Occipital lobe (tissue), 3 donors: ENCODE measurements at places on chromosomes 16 and 17. TPM values are rescaled to one million over a fixed set of nuclear protein-coding genes. Genes with fewer than 3 reads are reported as not detected.

DNA sequence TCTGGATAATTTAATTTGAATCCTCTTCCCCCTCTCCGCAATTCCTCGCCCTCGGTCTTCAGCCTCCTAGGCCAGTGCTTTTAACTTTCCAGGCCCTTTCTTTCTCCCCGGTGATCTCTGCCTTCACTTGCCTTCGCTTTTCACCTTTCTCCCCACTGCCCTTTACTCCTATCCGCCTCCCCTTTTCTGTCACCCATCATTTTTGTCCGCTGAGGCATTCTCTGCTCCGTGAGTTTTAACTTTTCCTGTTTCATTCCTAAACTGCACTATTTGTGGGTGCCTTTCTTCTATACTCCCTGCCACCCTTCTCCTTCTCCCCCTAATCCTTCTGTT is 729 bp downstream of the LONP2 start:
- DNase-seq: no peak

SYCE1L gene
- not detected for total RNA-seq

- no peak for DNase-seq
Observed at GRCh38 chr17:54793271-54793670, 107.4 kb upstream of the TOM1L1 start.

USP10 gene
- total RNA-seq: 46.5 TPM

GRCh38 chr16:2443555-2443954 is 14.3 kb downstream of the CCNF start:
- no peak for DNase-seq
